ENCODE measurements at places on chromosomes 13 and 19. TPM values are rescaled to one million over a fixed set of nuclear protein-coding genes. Genes with fewer than 3 reads are reported as not detected.

DNA sequence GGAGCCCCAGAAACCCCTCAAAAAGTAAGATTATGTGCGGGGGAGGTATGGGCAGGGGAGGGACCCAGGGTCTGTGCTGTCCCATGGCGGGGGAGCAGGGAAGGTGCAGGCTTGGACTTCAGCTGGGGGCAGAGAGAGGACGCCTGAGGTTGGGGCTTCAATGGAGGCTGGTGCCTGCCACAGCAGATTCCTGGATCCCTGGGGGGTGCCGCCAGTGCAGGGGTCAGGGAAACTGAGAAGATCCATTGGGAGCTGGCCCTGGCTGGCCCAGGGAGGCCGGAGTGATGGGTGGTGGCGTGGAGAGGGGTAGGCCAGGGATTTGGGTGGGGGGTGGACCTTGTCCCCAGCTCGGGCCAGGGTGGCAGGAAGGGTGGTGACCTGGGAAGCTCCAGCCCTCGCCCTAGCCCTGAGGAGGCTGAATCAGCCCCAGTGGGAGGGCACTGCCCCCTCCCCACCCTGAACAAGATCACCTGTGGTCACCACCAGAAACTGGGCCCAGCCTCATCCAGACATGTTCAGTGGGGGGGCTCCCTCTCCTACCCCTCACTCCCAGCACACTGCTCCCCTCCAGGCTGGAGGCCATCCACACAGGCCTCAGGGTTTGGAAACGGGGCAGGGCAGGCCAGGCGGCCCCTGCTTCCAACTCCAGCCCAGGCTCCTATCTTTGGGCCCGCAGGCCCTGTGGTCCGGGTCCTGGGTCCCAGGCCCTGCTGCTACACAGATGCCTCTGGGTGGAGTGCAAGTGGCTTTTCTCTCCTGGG lies 1.4 kb downstream of the NKPD1 start:
- no peaks in the 10 kb centered on the region for H3K27me3 ChIP-seq
- H3K27ac ChIP-seq, result no peak overlapping the region
- DNase-seq, result no peak
- peaks cover 25% of the 10 kb centered on the region for H3K4me1 ChIP-seq
- H3K4me3 ChIP-seq, result no peak overlapping the region

DNA sequence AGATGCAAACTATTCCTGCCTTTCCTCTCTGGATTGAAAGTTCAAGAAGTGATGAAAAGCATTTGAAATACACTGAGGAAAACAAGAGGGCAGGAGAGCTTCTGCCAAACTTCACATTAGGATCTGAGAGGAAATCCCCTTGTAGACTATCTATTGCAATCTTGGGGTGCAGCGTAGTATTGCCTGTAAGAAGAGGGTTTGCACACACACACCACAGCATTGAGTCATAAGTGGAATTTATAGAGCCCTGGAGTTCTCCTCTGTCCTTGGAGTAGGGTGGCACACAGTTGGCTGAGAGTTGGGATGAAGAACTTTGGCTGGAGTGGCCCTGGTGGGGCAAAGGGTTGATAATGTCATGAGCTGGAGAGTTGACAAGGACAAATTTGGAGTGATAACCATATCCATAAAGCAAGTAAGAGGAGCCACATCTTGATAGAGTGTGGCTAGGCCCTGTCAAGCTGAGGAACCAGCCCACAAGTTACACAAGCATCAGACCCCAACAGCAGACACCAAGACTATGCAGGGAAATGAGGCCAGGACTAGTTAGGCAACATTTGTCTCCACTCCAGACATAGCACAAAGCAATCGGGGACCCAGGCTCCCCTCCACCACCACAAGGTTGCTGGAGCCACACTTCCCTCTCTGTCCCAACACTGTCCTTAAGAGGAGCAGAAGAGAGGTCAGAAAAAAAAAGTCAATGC lies 520.9 kb downstream of the KLF5 start:
- H3K27ac ChIP-seq, result no peak overlapping the region
- H3K4me1 ChIP-seq, result no peaks in the 10 kb centered on the region
- H3K4me3 ChIP-seq, result no peak overlapping the region
- no peak for DNase-seq
- H3K27me3 ChIP-seq, result no peaks in the 10 kb centered on the region
- no peaks in the 10 kb centered on the region for H3K36me3 ChIP-seq

DNA sequence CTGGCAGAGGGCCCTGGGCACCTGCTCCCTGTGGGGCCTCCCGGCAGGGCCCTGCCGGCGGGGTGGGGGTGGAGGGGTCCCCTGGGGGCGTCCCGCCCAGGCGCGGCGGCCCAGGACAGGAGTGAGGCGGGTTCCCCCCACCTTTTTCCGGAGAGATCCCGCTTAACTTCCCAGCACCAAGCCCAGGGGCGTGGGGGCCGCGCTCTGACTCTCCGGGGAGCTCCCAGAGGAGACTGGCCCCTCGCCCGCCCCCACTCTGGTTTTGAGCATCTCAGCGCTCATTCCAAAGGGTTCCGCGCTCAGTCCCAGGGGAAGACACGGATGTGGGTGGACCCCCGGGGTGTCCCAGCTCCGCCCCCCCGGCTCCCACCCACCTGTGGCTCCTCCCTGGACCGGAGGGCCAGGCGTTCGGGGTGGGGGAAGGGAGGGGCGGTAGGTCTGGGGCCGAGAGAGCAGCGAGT lies 476 bp downstream of the C2CD4C start:
- no peak overlapping the region for H3K27ac ChIP-seq
- peak overlapping the region; percentile 41 for H3K4me3 ChIP-seq
- H3K4me1 ChIP-seq, result peaks cover 5% of the 10 kb centered on the region
- no peaks in the 10 kb centered on the region for H3K36me3 ChIP-seq
- no peak for DNase-seq
- no peaks in the 10 kb centered on the region for H3K27me3 ChIP-seq

- H3K27me3 ChIP-seq, result no peaks in the 10 kb centered on the region
- peak overlapping the region; percentile 91 for H3K4me3 ChIP-seq
- H3K27ac ChIP-seq, result peak overlapping the region; percentile 98
- H3K4me1 ChIP-seq, result peaks cover 43% of the 10 kb centered on the region
- DNase-seq, result no peak
Measured at GRCh38 chr13:44435919-44436510, 62.4 kb downstream of the SERP2 start.

GRCh38 chr13:100502446-100502845 lies 86.1 kb downstream of the GGACT start:
- no peaks in the 10 kb centered on the region for H3K36me3 ChIP-seq
- DNase-seq, result no peak
- no peaks in the 10 kb centered on the region for H3K27me3 ChIP-seq
- no peak overlapping the region for H3K27ac ChIP-seq
- H3K4me1 ChIP-seq, result no peaks in the 10 kb centered on the region

GRCh38 chr13:33146843-33147611 lies 130.8 kb downstream of the KL start:
- no peak overlapping the region for H3K27ac ChIP-seq
- DNase-seq, result no peak
- H3K4me3 ChIP-seq, result no peak overlapping the region
- peaks cover 3% of the 10 kb centered on the region for H3K4me1 ChIP-seq
- H3K27me3 ChIP-seq, result no peaks in the 10 kb centered on the region
- no peaks in the 10 kb centered on the region for H3K36me3 ChIP-seq

- no peak overlapping the region for H3K27ac ChIP-seq
- H3K36me3 ChIP-seq, result 0 out of 2 replicates have a peak, but pooled peaks cover 2% of the 10 kb centered on the region
- no peak for DNase-seq
- H3K4me1 ChIP-seq, result peaks cover 11% of the 10 kb centered on the region
Measured at GRCh38 chr19:511101-511851, 4.0 kb downstream of the TPGS1 start.

TEAD2 gene
- total RNA-seq, result 8.8 TPM

ATP11A gene
- 222 TPM for total RNA-seq

GPR12 gene
- not detected for total RNA-seq

TTC9B gene
- total RNA-seq, result not detected

PSG11 gene
- total RNA-seq, result not detected

FGF22 gene
- total RNA-seq, result 0.68 TPM

SPRYD7 gene
- 16.7 TPM for total RNA-seq
